ENCODE measurements at places on chromosomes 1 and 21.

GRCh38 chr1:154328318-154329151, 3.2 kb downstream of the ATP8B2 start:
- DNase-seq: peak; percentile 74

DNA sequence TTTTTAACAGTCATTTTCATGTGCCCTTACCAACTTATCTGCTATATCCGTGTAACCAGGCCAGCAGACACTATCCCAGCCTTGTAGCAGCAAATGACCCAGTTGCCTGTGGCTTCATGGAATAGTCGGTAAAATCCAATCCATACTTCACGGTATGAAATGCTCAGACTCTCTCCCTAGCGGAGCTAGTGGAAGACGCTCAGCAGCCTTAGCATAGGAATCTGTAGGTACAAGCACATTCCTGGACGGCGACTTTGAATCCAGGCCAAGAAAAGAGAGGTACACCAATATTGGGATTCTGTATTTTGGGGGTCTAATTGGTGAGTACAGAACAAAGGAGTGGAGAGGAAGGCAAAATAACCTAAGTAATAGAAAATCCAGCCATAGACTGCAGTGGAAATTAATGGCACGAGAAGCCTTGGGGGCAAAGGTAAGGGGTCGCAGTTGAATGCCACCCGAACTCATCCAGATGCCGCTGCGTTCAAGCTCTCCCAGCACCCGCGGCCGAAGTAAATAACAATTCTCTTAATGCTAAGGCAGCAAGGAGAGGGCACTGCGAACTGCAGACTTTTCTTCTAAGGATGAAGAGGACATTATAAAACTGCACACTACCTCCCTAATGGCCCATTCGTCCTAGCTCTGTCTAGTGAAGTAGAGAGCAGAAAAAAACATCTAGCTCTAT, 17.7 kb upstream of the TBX15 start:
- no peak for DNase-seq

GRCh38 chr21:35164380-35164779, 115.3 kb upstream of the RUNX1 start:
- DNase-seq: no peak

DNA sequence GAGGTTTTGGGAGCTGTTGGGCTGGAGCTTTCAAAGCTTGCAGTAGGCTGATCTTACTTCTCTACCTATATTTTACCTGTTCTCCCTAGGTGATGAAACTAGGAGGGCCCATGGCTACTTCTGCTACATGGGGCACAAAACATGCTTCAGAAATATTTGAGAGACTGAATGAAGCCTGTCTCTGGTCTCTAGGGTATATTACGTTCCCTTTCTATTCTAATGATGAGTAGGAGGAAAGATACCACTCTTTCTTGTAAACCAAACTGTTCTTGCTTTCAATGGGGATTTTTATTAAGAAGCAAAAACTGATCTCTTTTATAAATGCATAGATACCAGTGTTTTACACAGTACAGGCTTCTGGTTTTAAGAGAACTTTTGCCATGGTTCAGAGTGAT, 103.1 kb downstream of the GALNT2 start:
- no peak for DNase-seq

- no peak for DNase-seq
These were observed 170.9 kb upstream of the IVNS1ABP start for GRCh38 chr1:185487936-185488335.

GRCh38 chr1:81551946-81552345, 248.8 kb upstream of the ADGRL2 start:
- DNase-seq: no peak
